NCI-H526 (cell line): ENCODE measurements at places on chromosomes 6 and 20.
A peak's percentile ranks its signal among the peaks of the same experiment; 100 is the strongest.

DNA sequence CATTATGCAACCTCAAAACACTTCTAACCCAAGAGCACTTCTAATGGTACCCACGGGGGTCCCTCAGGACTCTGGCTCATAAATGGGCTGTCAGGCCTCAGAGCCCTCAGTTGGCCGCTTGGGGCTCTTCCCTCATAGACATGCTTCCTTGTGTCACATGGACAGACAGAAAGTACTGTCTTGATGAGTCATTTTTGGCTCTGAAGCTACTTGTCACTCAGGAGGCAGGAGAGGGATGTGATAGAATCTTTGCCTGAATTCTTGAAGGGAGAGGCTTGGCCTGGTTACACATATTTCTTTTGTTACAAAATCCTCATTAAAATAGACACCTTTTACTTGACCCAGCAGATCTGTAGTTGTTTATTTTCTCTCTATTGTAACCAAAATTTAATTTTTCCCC is 15.1 kb upstream of the EDN1 start:
- DNase-seq, result no peak

DNA sequence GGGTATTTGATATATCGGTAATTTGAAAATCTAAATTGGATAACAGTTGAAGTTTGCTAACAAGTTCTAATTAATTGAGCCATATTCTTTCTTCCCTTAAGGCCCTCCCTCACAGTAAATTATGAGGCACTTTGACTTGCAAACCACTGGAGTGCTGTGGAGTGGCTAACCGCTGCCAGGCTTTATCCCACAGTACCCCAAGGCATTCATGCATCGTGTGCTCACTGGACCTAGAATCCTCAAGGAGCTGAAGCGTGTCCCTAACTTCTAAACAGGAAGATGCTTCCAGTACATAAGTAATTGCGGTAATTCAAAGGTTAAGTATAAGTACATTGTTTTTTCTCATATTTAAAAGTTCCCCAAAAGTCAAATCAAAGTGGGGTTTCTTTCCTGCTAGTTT is 499.9 kb downstream of the TFAP2A start:
- peak; percentile 24 for DNase-seq

DNA sequence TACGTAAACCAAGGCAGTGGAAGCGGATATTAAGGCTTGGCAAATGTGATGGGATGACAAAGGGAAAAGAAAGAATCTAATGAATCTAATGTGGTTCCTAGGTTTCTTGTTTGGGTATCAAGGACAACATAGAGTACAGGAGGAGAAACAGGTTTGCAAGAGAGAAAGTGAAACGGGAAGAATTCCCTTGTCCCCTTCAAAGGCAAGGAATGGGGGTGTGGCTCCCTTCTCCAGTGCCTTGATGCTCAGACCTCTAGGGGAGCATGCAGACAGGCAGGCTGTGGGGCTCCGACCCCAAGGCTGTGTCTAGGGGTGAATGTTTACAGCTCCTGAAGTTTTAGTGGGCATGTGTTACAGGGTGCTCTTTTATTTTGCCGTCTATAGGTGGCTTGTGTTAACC is 317.5 kb upstream of the HSF2 start:
- DNase-seq, result no peak

DNA sequence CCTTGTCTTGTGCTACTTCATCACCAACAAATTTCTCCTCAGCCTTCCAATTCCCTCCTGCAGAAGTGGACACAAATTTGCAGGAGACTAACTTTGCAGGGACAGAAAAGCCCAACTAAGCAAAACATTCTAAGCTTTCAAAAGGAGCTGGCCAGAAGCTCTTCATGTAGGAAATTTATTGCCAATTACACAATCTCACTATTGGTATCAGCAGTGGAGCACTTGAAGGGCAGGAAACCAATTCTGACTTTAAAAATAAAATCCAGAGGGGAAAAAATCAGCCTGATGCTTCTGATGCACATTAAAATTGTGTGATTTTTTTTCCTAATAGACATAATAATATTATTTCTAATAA is 193.3 kb downstream of the LY86 start:
- no peak for DNase-seq

DNA sequence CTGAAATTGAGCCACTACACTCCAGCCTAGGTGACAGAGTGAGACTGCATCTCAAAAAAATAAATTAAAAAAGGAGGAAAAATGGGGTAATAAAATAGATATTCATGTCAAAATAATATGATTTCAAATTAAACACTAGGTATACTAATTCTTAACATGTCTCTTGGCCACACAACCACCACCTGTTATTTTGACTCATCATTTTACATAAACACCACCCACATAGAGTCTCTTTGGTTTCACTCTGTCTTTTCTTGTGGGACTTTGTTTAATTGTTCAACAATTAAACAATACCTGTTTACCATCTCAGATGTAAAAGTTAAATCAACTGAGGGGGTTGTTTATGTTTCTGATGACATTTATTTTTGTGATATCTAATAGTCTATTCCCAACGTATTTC is 476.8 kb upstream of the ADGRB3 start:
- no peak for DNase-seq

DNA sequence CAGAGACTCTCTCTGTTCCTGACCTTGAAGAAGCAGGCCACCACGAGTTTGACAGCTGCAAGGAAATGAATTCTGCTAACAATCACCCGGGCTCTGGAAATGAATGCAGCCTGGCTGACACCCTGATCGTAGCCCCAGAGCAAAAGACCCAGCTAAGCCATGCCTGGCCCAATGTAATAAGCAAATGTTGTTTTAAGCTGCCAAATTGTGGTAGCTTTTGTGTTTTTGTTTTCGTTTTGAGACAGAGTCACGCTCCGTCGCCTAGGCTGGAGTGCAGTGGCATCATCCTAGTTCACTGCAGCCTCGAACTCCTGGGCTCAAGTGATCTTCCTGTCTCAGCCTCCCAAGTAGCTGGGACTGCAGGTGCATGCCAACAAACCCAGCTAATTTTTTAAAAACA is 3.3 kb upstream of the OXT start:
- DNase-seq, result no peak

- DNase-seq, result no peak
Measured at GRCh38 chr6:3032986-3033385, 33.3 kb downstream of the NQO2 start.

DNA sequence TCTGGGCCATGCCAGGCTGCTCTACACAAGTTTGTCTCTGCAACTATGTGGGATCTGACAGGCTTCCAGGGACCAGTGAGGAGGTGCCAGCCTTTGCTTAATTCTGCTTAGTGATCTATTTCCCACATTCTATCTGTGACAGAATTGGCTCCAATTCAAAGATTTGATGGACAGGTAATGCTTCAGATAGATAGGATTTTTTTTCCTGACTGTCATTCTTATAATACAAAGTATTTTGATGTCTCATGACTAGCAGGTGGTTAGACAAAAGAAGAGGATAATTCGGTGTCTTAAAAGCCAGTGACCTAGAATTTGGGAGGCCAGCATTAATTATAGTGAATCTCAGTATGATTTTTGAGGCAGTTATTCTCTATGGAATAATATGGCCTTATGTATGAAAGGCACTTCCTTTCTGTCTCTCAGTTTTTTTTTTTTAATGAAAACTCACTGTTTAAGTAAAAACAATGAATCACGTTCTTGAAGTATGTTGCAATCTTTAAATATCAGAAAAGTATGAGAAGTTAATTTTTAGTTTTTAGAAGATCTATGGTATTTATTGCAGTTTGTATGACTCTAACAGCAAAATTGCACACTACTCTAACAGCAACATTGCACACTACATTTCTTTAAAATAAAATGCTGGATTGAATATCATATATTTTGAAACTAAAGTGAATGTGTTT is 43.7 kb downstream of the TMEM200A start:
- DNase-seq, result no peak

DNA sequence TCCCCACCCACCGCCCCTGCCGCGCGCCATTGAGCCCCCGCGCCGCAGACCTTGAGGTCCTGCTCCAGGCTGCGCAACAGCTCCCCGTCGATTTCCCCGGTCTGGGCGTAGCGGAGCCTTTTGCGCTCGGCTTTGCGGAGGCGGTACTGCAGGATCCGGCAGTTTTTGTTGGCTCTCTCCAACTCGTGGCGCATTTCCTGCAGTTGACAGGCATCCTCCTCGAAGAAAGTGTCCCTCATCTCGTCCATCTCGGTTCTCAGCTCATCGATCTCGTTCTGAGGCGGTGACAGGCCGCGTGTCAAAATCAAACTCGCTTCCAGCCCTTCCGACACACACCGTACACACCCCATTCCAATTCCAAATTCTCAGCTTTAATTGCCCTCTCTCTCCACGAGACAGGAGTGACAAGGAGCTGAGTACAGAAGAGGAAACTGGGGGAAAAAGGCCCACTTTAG is 4.3 kb downstream of the MTCL3 start:
- DNase-seq, result no peak

DNA sequence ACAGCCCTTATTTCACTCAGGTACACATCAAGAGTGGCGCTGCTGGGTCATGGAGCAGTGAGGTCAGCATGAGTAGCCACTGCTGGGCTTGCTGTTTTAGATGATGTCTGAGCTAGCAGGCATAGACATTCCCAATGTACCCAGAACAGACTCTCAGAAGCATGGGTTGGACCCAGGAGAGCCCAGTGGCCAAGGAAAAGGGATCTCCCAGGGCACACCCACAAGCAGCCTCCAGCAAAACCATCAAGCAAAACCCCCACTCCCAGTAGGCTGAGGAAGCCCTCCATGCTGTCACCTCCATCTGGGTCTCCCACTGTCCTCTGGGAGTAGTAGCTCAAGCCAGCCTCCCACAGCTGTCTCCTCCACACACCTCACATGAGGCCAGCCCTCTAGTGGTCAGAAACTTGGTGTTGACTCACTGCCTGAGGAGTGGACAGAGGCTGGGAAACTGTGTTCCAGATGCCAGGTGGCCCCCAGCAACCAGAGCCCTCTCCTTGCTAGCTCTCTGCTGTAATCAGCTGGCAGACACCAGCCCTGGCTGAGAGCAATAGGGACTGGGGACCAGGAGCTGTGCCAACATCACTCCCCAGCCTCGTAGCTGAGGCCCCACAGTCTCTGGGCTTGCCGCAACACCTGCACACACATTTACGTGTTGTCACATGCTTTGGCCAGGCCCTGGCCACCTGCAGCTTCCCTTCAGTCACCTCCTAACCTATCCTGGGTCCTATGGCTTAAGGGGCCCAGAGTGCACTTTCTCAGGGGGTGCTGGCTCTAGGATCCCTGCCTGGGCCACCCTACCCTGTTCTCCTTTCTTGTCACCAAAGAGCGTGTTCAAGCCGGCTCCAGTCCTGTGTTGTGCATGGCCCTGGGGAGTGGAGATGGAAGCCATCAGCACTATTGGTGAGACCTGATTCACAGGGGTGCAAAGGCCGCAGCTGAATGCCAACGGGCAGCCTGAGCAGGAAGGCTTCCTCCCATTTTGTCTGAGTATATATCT is 1.9 kb upstream of the AP5S1 start:
- DNase-seq, result peak; percentile 76

GRCh38 chr6:155040154-155040553 is 45.0 kb downstream of the TIAM2 start:
- no peak for DNase-seq

DNA sequence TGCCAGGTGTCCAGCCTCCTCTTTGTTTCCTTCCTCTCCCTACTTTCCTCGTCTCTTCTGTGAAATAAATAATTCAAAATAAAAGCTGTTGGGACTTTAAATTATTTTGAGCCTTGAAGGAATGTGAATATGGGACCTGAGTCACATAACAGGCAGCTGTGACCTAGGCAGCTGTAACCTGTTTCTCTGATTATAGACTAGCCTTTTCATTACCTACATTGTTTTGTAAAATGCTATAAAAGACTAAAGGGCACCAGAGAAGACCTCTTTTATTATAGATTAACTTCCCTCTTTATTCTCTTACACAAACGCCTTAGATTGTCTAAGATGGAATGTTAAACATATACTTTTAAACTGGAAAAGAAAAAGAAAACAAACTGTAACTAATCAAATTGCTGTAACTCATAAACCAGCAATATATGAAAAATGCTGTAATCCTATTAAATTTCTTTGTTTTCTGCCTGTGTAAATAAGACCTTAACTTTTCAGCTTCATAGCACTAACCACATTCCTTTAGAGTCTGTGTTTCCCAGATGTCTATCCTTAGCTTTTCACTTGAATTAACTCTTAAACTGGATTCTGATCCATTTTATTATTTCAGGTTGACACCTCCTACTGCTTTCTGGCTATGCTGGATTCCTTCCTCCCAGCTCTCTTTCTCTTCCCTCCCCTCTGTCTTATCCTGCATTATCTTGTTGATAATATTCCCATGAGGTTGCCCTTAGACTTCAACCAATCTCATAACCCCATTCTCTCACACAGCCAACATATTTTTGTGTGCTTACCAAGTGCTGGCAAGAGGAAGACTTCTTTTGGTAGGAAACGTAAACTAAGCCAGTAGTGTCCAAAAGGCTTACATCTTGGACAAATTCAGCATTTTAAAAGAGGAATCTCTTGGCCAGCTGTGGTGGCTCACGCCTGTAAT is 69.2 kb downstream of the TPD52L1 start:
- no peak for DNase-seq

DNA sequence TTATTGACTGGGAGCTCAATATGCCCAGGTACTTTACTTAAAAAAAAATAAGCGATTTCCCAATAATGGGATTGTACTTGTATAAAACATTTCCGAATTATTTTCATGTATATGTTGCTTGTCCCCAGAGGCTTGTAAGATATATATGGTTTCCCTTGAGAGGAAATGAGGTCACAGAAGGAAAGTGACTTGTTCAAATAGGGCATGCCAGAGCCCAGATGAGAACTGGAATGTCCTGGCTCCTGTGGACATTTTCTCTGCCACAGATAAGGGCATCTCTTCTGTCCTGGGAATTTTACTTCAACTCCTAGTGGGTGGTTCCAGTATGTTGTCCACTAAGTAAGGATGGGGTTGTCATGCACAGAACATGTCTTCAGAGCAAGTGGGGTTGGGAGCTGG is 63.0 kb downstream of the LYRM2 start:
- no peak for DNase-seq

GRCh38 chr6:163651426-163651825 is 236.9 kb downstream of the QKI start:
- DNase-seq, result no peak

DNA sequence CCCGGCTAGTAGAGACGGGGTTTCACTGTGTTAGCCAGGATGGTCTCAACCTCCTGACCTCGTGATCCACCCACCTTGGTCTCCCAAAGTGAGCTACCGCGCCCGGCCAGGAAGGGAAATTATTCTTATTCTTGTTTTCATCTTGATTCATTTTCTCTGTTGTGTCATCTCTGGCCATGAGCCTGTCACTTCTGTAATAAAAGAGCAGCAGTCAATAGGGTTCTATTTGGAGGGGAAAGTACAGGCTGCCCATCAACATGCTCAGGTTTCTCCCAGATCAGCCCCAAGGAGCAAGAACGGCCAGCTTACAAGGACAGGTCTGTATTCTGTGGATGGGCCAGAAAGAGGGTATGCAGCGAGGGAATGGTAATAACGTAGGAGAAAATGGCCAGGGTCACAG is 345.0 kb downstream of the PREX1 start:
- DNase-seq, result no peak

DNA sequence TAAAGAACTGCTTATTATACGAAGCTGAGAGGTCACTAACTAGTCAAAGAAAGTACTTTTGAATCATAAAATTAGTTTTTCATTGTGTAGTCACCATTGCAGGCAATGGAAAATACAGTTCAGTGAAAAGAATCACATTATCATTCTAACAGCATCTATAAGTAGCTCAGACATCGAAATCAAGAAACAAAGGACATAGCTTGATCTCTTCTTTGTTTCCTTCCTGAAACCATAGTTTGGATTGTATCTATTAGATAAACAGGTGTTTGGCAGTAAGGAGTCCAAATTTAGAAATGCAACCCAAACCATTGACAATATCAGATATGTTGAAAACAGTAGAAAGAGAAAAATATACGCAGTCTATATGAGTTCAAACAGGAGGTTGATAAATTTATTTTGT is 697.3 kb downstream of the TFAP2A start:
- no peak for DNase-seq

- no peak for DNase-seq
Measured at GRCh38 chr6:161835500-161836215, 561.8 kb upstream of the AGPAT4 start.
